ENCODE measurements at places on chromosomes 11 and 22.

DNA sequence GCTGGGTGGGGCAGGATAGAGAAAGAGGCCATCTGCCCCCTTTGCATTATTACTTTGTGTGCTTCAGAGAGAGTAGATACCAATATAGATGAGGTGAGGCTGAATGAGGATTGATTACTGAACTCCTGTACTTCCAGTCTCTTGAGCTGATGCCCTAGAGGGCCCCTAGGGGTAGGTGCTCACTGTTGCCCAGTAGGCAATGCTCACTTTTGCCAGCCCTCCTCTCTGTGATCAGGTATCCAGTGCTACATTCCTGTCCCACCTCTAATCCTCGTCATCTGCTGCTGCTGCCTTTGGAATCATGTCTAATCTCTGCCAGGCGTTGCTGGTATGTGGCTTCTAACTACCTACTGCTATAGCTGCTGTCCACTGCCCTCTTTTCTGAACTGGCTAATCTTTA lies 57.2 kb downstream of the CCDC83 start:
- no peak for DNase-seq

DNA sequence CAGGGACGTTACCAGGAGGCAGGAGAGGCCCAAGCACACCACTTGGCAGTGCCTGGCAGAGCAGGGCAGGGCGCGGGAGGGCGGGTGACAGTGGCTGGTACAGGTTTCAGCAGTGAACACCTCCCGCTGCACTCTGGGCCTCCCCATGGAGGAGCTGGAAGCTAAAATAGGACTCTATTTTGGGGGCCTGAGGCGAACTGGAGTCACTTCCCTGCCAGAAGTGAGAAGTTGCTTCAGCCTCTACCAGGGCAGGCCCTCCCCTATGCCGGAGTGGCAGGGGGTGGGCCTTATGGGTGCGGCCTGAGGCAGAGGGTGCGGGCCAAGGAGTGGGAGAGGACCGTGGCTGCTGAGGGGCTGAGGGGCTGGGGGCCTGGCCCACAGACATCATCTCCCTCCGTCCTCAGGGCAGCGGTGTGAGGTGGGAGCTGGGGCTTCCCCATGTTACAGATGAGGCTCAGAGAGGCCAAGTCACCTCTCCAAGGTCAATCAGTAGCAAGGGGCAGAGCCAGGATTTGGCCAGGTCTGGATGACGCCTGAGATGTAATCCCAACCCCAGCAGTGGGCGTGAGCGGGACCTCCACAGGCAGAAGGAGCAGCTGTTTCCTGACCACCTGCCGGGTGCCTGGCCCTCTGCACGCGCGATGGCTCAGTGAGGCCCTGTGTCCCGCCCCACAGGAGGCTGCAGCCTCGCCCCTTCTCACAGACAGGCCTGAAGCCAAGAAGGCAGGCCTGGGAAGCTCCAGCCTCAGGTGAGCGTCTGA lies 39.3 kb downstream of the KCNJ4 start:
- no peak for DNase-seq

DNA sequence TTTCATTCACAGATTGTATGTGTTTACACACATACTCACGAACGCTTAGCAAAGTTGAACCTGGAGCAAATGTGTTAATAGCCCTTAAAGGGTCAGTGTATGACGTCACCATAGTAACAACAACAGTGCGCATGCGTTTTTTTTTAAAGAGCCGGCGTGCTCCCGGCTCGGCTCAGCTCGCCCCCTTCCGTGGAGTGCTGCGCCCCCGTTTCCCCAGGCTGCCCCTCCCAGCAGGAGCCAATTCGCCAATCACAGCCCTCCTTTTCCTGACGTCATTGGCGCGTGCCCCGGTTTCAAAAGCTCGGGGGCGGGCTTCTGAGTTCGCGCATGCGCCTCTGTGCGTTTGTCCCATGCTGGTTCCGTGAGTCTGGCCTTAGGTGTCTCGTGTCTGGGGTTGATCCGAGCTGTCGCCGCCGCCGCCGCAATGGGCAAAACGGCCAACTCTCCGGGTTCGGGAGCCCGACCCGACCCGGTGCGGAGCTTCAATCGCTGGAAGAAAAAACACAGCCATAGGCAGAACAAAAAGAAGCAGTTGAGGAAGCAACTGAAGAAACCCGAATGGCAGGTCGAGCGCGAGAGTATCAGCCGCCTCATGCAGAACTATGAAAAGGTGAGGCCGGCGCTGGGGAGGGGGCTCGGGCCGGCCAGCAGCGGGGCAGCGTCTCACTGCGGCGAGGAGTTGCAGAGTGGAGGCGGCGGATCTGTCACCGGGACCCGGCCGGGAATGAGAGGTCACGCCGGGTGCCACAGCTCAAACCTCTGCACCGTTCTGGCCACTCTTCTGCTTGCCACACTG lies at the start of gene DDX10:
Gene DDX10 (plus strand): TSS at position 340 of the 796 bp plus-strand sequence. CDS start 85 bp downstream, at position 425.
- peak; percentile 98 for DNase-seq

DNA sequence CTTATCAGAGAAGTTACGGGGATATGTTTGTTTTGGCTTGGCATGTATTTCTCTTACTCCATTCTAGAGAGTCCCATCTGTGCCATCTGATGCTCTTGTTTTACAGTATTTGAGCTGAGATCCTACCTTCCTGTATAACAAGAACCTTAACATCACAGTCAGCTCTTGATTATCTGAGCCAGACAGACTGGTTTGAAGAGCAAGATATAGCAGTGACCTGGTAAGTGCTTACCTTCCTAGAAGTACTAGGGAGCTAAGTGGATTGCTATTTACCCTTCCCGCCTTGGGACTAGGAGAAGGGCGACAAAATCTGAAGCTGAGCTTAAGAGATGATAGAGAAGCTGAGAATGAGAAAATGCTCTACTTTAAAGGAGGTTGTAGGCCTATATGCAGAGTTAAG lies 235.3 kb downstream of the CSNK2A3 start:
- no peak for DNase-seq

GRCh38 chr11:130689222-130689908 lies 226.9 kb downstream of the SNX19 start:
- no peak for DNase-seq

DNA sequence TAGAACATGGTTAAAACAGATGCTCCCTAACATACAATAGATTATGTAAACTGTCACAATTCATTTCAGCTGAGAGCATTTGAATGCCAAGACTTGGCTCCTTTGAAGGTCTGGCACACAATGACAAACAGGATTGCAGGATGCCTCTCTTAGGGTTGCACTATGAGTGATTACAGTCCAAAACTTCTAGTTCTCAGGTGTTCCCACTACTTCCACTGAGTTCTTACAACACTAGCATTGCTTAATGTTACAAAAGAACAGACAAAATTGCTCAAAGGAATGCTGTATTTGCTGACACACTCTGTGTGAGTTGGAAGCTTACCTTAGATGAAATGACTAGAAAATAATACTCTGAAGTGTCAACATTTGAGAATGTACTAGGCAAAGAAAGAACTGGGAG lies 2413.8 kb upstream of the RAG2 start:
- no peak for DNase-seq

DNA sequence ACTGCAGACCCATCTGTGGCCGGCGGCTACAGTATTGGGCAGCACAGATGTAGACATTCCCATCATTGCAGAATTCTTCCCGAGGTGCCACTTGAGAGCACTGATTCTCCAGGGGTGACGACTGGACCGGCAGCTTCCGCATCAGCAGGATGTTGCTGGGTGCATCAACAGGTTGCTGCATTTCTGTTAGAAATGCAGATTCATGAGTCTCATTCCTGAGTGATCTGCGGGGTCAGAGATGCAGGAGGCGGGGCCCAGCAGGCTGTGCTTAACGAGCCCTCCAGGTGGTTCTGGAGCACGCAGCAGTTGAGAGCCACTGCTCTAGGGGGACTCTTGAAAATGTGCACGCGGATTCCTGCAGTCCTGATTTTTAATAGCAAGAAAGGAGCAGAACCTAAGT lies 321.8 kb downstream of the TBC1D22A start:
- no peak for DNase-seq

DNA sequence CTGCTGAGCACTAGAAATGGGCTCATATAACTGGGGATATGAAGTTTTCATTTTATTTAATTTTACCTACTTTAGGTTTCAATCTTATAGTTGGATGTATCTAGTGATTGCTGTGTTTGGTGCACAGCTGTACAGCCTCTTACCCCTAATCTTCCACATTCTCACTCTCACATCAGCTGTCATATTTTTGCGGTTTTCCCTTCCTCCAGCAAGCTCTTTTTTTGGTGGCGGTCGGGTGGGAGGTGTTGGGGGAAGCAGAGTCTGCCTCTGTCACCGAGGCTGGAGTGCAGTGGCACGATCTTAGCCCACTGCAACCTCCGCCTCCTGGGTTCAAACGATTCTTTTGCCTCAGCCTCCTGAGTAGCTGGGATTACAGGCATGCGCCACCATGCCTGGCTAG lies 445.1 kb upstream of the ISX start:
- no peak for DNase-seq

- no peak for DNase-seq
Measured at GRCh38 chr22:37328017-37328416, 45.7 kb downstream of the CYTH4 start.

DNA sequence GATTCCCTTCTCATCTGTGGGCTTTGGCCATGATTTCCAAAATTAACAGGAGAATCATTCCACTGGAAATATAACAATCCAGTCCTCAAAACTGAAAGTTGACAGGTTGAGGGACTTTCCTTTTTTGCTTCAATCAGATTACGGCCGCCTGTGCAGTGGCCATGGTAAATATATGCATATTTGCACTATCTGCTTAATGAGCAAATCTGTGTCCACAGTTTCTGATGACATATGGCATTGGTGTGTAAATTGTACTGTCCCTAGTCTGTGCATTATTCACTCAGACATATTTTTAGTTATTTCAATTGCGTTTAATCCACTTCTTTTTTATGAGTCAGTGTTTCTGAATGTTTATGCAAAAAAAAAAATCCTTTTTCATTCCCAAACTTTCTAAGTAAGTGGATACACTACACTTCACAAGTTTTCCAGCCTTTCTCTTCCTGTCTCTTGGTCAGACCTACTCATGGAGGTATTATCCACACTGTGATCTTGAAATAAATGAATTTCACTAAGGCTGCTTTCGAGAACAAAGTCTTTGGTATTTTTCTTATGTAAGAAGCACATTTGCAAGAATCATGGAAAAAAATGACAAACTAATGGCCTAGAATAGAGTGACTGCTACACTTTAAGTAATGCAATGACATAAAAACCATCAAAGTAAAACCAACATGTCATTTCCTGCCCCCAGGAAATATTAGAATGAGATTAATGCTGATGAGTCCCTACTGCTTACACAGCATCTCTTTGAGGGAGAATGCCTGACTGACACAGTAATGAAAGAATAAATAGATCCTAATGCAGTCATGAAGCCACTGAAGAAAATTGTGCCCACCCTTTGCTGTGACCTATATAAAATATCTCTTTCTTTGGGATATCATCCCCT lies 76.4 kb upstream of the MTNR1B start:
- DNase-seq: no peak

DNA sequence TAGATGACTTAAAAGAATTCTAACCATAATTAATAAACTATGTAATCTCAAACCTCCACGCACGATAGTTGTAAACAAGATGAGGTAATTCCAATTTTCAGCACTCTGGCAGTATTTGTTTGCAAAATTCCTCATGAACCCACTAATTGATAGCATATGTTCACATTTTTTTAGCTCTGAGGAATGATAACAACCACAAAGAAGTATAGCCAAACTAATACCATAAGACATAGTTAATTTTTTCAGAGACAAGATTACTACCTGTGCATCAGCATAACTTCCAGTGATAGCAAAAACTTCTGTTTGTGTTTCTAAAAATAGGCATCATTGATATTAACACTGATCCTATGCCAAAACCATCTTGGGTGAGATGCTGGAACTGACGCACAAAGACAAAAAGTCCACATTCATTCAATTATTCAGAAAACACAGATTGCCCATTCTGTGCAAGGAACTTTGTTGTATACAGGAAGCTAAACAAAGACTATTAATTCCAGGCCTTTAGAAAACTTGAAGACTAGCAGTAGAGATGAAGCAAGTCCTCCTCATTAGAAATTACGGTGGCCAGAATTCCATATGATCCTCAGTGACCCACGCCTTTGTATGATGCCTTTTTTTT lies 57.7 kb downstream of the PDGFD start:
- no peak for DNase-seq

DNA sequence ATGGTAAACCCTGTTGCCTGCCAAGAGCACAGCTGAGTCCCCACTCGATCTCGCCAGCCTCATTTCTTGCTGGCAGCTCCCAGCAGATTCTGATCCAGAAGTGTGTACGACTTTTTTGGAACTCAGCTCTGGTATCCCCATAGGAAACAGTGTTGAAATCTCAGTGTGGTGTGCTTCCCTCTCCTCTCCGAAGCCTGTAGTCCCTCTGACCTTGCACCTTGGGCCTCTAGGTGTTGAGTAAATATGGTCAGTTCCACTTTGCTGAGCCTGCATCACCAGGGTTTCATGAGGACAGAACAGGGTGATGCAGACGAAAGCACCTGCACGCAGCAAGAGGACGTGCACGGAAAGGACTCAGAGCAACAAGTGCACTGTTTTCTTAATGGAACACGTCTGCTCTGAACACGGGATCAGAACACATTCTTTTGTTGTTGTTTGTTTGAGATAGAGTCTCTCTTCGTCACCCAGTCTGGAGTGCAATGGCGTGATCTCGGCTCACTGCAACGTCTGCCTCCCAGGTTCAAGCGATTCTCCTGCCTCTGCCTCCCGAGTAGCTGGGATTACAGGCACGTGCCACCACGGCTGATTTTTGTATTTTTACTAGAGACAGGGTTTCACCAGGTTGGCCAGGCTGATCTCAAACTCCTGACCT lies 3.8 kb upstream of the CPT1A start:
- DNase-seq: no peak

DNA sequence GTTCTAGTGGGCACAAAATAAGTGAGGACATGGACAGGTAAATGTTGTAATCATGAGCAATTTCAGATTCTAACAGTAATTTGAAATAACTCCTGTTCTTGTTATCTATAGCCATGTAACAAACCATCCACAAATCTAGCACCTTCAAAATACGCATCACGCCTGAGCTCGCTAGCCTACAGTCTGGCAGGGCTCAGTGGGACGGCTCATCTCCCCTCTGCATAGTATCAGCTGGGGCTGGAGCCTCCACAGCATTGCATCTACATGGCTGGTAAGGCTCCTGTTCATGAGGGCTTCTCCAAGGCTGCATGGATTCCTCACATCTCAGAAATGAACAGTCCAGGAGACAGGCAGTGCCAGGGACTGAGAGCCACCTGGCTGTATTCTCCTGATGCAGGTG lies 112.6 kb downstream of the KCNQ1 start:
- no peak for DNase-seq

DNA sequence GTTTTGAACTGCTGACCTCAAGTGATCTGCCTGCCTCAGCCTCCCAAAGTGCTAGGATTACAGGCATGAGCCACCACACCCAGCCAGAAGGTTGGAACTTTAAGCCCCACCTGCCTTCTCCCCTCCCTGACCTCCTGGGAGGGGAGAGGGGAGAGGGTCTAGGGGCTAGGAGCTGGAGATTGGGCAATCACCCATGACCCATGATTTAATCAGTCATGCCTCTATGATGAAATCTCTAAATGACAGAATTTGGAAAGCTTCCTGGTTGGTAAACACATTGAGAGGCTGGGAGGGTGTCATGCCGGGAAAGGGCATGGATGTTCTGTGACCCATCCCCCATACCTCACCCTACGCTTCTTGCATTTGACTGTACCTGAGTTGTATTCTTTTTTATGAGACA lies 17.1 kb upstream of the TFIP11 start:
- no peak for DNase-seq

Data from stimulated activated CD8-positive, alpha-beta memory T cell treated with anti-CD3 and anti-CD28 coated beads, Interleukin-4, amount 100 ng/mL, for 1 hour (primary cell).